Breast epithelium (tissue), 4 donors: ENCODE measurements at places on chromosomes 6 and 20.

GRCh38 chr6:88775866-88776571 lies 187.4 kb downstream of the RNGTT start:
- no peaks in the 10 kb centered on the region for H3K27me3 ChIP-seq
- no peak for DNase-seq
- H3K36me3 ChIP-seq: no peaks in the 10 kb centered on the region
- no peak overlapping the region for H3K27ac ChIP-seq
- no peaks in the 10 kb centered on the region for H3K4me1 ChIP-seq
- H3K4me3 ChIP-seq: no peak overlapping the region

DNA sequence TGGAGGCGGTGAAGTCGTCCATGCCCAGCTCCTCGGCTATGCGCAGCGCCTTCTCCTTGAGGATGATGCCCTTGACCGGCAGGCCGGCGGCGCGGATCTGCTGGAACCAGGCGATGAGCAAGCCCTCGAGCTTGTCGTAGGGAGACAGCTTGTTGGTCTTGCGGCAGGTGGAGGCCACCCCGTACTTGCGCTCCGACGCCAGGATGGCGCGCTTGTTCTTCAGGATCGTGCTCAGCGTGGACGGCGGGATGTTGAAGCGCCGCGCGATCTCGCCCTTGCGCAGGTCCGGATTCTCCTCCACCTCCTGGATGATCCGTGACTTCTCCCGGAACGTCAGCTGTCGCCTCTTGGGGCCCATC lies 435 bp downstream of the CENPB start:
- no peaks in the 10 kb centered on the region for H3K27me3 ChIP-seq
- H3K4me1 ChIP-seq: peaks cover 28% of the 10 kb centered on the region
- peak overlapping the region; percentile 80 for H3K4me3 ChIP-seq
- DNase-seq: peak; percentile 50
- peak overlapping the region; percentile 72 for H3K27ac ChIP-seq

DNA sequence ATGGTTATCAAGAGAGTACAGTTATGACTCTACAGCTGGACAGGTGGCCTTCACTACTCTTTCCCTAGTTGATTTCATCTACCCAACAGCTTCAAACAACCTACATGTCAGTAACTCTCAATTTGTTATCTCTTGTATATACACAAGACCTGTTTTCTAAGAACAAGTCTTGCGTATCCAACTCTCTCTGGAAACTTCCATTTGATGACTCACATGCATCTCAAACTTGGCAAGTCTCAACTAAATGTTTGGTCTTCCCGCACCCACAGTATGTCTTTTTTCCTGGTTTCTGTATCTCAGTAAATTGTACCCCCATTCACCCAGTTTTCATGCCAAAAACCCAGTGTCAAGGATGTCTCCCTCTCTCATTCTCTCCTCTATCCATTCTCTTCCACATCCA lies 97.7 kb downstream of the BTBD9 start:
- no peaks in the 10 kb centered on the region for H3K36me3 ChIP-seq
- DNase-seq: no peak
- no peaks in the 10 kb centered on the region for H3K27me3 ChIP-seq
- H3K27ac ChIP-seq: no peak overlapping the region
- no peak overlapping the region for H3K4me3 ChIP-seq
- no peaks in the 10 kb centered on the region for H3K4me1 ChIP-seq

DNA sequence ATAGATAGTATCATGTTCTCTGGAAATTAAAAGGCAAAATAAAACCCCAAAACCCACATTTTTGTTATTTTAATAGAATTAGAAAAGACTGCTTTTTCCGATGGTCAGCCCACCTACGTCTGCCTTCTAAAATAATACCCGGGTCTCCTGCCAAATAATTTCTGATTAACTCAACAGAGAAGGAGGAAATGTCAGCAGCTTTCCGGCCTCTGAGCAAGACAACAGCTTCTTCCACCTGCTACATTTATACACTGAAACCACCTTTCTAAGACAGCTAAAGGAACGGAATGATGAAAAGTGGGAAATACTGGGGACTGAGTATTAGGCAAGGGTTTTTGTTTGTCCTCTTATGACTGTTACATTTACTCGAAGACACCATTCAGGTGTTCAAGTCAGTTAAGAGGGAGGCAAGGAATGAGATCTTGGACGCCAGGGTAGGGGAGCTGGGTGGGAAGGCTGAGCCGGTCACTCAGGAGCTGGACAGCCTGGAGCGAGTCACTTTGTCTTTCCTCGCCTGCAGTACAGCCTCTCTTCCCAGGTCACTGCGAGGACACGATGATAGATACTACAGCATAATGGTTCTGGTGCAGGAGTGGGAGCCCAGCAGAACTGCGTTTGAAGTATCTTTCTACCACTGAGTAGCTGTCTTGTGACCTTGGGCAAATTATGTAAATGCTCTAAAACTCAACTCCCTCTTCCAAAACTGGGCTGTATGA lies 96.3 kb upstream of the QKI start:
- DNase-seq: no peak
- H3K36me3 ChIP-seq: no peaks in the 10 kb centered on the region
- H3K4me3 ChIP-seq: no peak overlapping the region
